ENCODE measurements at places on chromosomes 4 and X. TPM values are rescaled to one million over a fixed set of nuclear protein-coding genes. Genes with fewer than 3 reads are reported as not detected.
A peak's percentile ranks its signal among the peaks of the same experiment; 100 is the strongest.

Gene GAGE2A
- not detected for total RNA-seq

GRCh38 chr4:86876894-86877685 is 15.1 kb downstream of the C4orf36 start:
- no peak for DNase-seq
- no peak overlapping the region for H3K4me3 ChIP-seq
- H3K27me3 ChIP-seq, result no peaks in the 10 kb centered on the region
- H3K36me3 ChIP-seq, result no peaks in the 10 kb centered on the region
- no peaks in the 10 kb centered on the region for H3K4me1 ChIP-seq

GRCh38 chr4:85527815-85528214 is 52.9 kb downstream of the ARHGAP24 start:
- no peaks in the 10 kb centered on the region for H3K4me1 ChIP-seq
- DNase-seq, result no peak
- no peaks in the 10 kb centered on the region for H3K27me3 ChIP-seq
- no peak overlapping the region for H3K27ac ChIP-seq
- no peak overlapping the region for H3K4me3 ChIP-seq

- H3K27ac ChIP-seq, result peak overlapping the region; percentile 11
- H3K4me3 ChIP-seq, result no peak overlapping the region
- peaks cover 8% of the 10 kb centered on the region for H3K4me1 ChIP-seq
- H3K27me3 ChIP-seq, result no peaks in the 10 kb centered on the region
- H3K36me3 ChIP-seq, result no peaks in the 10 kb centered on the region
Measured at GRCh38 chrX:113770071-113770470, 813.8 kb upstream of the HTR2C start.

Gene GLRB
- total RNA-seq, result 6.1 TPM

GRCh38 chr4:14679906-14680305 is 322.4 kb upstream of the CPEB2 start:
- no peaks in the 10 kb centered on the region for H3K36me3 ChIP-seq
- no peak for DNase-seq
- H3K27me3 ChIP-seq, result no peaks in the 10 kb centered on the region
- no peak overlapping the region for H3K27ac ChIP-seq
- no peaks in the 10 kb centered on the region for H3K4me1 ChIP-seq

- H3K36me3 ChIP-seq, result no peaks in the 10 kb centered on the region
- no peak overlapping the region for H3K27ac ChIP-seq
- no peak overlapping the region for H3K4me3 ChIP-seq
- no peaks in the 10 kb centered on the region for H3K27me3 ChIP-seq
Measured at GRCh38 chrX:30010471-30010870, 204.9 kb upstream of the MAGEB2 start.

DNA sequence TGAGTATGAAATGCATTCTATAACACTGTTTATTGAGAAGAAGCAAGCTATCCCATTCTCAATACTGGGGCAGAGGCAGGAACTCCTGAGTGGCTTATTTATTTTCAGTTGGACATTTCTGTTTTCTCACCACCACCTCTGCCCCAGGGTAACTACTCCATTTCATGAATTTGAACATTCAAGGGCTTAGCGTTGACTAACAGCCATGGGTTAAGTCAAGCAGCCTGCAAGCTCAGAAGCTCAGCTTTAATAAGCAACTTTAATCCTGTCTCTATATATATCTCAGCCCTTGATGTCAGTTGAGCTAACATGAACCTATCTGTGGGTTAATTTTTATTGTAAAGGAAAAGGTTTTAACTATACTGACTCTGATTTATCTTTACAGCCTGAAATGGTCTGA is 93.8 kb downstream of the MBNL3 start:
- DNase-seq, result no peak
- H3K27me3 ChIP-seq, result no peaks in the 10 kb centered on the region
- H3K4me3 ChIP-seq, result no peak overlapping the region
- H3K27ac ChIP-seq, result no peak overlapping the region

DNA sequence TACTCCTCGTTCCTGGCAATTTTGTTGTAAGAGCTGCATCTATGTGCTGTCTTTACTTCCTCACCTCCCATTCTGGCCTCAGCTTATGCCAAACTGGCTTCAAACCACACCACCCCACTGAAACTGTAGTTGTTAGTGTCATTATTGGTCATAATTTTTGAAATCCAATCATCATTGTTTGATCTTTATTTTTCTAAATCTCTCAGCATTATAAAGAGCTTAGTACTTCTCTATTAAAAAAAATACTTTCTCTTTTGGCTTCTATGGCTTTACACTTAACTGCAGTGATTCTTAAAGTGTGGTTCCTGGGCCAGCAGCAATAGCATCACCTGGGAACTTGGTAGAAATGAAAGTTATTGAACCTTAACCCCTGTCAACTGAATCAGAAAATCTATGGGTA is 83.5 kb upstream of the GRPR start:
- no peak overlapping the region for H3K4me3 ChIP-seq
- H3K27ac ChIP-seq, result no peak overlapping the region
- H3K4me1 ChIP-seq, result peaks cover 14% of the 10 kb centered on the region
- DNase-seq, result no peak
- no peaks in the 10 kb centered on the region for H3K27me3 ChIP-seq

Data from neural progenitor cell (in vitro differentiated cells).